PC-3 (cell line): ENCODE measurements at places on chromosomes 1 and 21. TPM values are rescaled to one million over a fixed set of nuclear protein-coding genes. Genes with fewer than 3 reads are reported as not detected.
A peak's percentile ranks its signal among the peaks of the same experiment; 100 is the strongest.

GRCh38 chr1:2249559-2249906 is 21.4 kb downstream of the SKI start:
- peaks cover 14% of the 10 kb centered on the region for H3K4me1 ChIP-seq
- H3K27ac ChIP-seq: no peak overlapping the region
- no peak for DNase-seq
- H3K4me3 ChIP-seq: no peak overlapping the region

GRCh38 chr1:186849271-186849671 is 20.5 kb downstream of the PLA2G4A start:
- no peaks in the 10 kb centered on the region for H3K27me3 ChIP-seq
- H3K4me1 ChIP-seq: peaks cover 8% of the 10 kb centered on the region; the same call in 1 of the 2 replicates
- DNase-seq: no peak
- no peak overlapping the region for H3K27ac ChIP-seq
- H3K36me3 ChIP-seq: no peaks in the 10 kb centered on the region
- H3K4me3 ChIP-seq: no peak overlapping the region

- 0 out of 2 replicates have a peak, but pooled peaks cover 5% of the 10 kb centered on the region for H3K36me3 ChIP-seq
- no peaks in the 10 kb centered on the region for H3K27me3 ChIP-seq
- H3K4me1 ChIP-seq: peaks cover 20% of the 10 kb centered on the region
- DNase-seq: peak; percentile 89
- peak overlapping the region; percentile 51; the same call in 1 of the 2 replicates for H3K4me3 ChIP-seq
These were observed 47.6 kb downstream of the PKN2 start for GRCh38 chr1:88731475-88732269.

Gene RABIF
- total RNA-seq: 14.8 and 15.5 TPM in 2 replicates

- H3K27me3 ChIP-seq: no peaks in the 10 kb centered on the region
- H3K27ac ChIP-seq: peak overlapping the region; percentile 85
- no peak overlapping the region for H3K4me3 ChIP-seq
- H3K4me1 ChIP-seq: peaks cover 31% of the 10 kb centered on the region
These were observed 29.8 kb upstream of the ZBTB21 start for GRCh38 chr21:42039911-42040351.
